ENCODE measurements at places on chromosomes 6 and 20.

DNA sequence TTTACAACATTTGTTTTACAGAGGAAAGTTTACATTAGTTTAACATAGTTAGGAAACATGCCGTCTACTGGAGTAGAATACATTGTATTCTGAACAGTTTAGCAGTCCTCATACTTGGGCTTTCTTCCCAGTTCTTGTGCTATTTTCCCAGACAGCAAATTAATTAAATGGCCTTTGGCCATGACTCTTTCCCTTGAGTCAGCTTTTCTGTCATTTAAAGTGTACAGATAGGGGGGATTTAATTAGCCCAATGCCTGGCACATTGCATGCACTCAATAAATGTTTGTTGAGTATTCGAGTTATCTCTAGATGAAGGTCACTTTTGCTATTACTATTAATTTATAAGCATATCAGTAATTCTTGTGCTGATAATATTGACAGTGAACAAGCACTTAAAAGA lies 1.6 kb downstream of the TMEM244 start:
- DNase-seq, result peak; percentile 56

DNA sequence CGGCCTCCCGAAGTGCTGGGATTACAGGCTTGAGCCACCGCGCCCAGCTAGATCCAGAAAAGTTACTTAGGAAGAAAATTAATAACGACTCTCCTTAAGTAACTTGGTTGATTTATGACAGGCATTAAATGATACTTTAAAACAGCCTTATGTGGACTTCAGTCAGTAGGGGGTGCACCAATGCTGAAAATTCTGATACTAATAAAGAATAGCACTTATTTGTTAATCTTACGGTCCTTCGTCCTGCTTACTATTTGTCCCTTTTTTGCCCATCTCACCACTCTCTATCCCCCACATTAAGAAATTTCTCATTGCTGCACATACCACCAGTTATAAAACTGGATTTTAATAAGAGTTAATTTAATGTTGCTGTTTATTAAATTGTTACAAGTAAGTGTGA lies 12.7 kb upstream of the PRELID3B start:
- DNase-seq, result no peak

GRCh38 chr6:56539527-56540105 lies 103.1 kb downstream of the DST start:
- DNase-seq, result no peak

DNA sequence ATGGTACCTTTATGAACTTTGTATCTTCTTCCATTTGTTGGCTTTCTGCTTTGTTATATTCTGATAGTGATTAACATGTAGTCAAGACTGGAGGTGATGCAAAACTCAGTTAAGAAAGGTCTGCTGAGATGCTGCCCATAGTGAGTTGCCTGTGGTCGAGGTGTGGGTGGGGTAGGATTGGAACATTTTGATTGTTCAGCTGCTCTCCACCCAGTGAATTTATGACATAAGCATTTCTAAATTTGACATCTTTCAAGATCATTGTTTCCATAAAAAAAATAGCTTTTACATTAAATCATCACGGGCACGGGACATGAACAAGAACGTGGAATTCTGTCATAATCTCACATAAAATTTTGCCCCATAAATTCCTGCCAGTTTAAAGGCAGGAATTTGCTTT lies 146.6 kb upstream of the POU3F2 start:
- DNase-seq, result no peak

DNA sequence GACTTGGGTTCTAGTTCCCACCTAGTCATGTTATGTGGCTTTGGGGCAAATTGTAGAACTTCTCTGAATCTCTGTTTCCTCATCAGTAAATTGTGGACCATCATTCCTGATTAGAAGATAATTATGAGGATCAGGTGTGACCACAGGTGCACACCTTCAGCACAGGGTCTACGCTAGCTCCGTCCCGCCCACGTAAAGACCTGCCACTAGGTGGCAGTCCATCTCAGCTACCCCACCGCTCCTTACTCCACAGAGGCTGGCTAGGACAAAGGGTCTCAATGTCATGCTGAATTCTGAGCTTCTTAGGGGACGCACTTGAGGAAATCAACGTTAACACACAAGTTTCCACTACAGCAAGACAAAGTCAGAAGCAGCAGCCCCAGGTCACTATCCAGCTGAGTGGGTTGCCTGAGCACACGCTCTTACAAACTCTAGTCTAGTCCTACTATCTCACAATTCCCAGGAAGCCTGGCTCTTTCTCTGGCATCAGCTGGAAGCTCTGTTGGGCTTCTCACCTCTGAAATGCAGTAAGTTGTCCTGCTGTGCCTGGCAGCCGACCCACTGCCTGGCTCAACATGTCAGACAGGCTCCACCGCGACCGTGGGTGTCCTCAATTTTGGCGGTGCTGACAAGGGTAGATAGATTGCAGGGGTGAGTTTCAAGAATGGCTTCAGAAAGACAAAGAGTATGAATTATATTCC lies 2.0 kb upstream of the PLCG1 start:
- no peak for DNase-seq

- DNase-seq, result peak; percentile 27
Observed at GRCh38 chr20:21156266-21156665, 30.4 kb downstream of the KIZ start.

DNA sequence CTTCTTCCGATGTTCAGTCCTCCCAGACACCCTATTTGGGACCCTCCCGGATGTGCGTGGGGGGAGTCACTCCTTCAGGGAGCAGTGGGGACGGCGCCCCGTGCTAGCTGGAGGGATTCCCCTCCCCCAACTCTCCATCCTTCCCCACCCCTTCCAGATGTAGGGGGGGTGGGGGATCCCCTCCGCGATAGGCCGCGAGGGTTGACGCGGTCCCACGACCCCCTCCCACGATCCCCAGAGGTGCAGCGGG lies 548 bp downstream of the GNL1 start:
- no peak for DNase-seq

DNA sequence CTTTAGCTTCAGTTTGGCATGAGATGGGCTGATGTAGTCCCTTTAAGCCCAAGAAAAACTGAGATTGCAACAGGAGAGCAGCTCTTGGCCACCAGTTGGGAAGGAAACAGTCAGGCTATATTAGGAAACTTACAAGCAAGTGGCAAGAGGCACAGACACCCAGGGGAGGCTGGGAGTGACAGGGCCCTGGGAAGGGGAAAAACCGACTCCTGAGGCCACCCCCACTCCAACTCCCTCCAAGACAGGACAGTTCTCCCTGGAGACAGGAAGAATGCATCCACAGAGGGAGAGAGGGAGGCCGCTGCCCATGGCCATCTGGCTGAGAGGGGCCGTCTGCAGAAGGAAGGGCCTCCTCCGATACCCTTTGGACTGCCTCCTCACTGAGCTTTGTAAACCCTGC lies 20.5 kb downstream of the JPH2 start:
- DNase-seq, result peak; percentile 37

DNA sequence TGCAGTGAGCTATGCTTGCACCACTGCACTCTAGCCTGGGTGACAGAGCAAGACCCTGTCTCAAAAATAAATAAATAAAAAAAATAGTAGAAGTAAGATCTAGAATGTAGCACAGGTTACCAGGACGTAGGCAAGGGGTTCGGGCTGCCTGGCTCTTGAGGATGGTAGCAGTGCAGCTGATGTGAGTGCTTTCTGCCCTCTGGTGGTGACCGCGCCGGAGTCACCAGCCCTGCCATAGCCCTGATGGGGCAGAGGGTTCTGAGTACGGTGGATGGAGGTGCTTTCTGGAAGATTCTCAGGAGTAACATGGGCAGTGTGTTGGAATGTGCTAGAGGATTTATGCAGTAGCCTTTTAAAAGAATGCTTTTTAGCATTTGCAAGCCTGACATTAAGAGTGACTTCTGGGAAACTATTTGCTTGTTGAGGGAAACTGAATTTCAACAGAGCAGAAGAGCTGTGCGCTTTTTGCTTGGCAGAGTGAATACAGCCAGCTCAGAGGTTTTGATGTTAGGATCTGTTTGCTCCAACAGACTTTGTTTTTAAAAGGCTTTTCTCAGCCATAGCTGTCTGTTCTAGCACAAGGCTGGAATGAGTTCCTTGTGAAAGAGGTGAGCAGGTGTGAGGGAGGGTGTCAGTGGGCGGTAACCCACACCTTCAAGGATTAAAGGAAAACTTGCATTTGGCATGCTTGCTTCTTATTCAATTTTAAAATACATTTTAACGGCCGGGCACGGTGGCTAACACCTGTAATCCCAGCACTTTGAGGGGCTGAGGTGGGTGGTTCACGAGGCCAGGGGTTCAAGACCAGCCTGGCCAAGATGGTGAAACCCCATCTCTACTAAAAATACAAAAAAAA lies 65.9 kb downstream of the PTPN1 start:
- peak; percentile 54 for DNase-seq

GRCh38 chr6:144460327-144461095 lies 175.4 kb downstream of the UTRN start:
- no peak for DNase-seq

- DNase-seq, result peak; percentile 17
Observed at GRCh38 chr20:13041574-13042457, 33.0 kb downstream of the SPTLC3 start.

DNA sequence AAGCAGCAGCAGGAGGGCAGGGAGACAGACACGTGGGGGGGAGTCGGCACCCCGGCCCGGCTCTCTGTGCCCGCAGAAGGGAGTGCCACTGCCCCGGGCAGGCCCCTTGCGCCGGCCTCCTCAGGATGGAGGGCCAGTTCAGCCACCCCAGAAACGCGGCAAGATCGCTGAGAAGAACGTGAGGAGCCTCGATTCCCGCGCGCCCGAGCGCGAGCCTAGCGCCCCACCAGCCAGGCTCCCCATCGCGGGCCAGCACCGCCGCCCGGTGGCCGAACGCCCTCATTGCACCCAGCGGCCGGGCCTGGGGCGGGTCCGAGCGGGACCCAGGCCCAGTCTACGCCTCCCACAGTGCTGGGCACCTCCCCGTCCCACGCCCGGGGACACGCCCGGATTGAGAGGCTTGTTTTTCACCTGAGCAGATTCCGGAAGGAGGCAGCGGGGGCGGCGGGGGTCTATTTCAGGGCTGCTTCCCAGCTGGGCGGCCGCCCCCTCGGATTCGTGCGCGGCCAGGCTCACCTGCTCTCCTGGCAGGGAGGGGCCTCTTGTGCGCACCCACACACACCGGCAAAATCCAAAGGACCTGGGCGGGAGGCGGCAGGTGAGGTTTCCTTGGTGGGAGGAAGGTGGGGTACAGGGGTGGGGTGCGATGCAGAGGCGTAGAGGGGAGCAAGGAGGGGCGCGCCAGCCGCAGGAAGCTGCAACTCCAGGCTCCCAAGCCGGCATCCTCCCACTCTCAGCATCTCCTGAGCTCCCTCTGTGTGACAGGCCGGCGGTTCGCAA lies 9.0 kb upstream of the GRM4 start:
- DNase-seq, result peak; percentile 19

- DNase-seq, result no peak
Observed at GRCh38 chr20:33655164-33655563, 7.0 kb upstream of the C20orf144 start.

DNA sequence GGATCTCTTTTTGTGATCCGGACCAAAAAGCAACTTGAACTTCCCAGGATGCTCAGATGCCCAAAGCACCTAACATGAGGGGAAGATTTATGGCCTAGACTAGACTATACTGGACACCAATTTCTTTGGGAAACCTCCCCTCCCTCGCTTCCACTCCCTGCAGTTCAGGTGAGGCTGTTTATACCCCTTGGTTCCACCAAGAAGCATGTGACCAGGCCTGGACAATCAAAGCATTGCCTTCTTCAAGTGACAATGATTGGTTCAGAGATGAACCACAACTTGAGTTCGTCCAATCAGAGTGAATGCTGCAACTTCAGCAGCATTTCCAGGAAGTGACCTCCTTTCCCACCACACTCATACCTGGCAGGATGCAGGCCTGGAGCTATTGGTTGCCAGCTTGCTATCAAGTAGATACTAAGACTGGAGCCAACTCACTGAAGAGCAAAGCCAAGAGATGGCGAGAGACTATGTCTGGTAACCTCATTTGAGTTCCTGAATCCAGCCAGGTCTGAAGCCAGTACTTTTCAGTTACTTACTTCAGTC lies 45.6 kb upstream of the SLC9A8 start:
- DNase-seq, result no peak

GRCh38 chr20:370151-370600 lies 10.4 kb upstream of the TRIB3 start:
- no peak for DNase-seq

- DNase-seq, result no peak
Observed at GRCh38 chr6:31112478-31112877, at the start of gene C6orf15. Gene C6orf15 (minus strand): TSS chr6:31112575. CDS start chr6:31112555, 20 bp downstream.

DNA sequence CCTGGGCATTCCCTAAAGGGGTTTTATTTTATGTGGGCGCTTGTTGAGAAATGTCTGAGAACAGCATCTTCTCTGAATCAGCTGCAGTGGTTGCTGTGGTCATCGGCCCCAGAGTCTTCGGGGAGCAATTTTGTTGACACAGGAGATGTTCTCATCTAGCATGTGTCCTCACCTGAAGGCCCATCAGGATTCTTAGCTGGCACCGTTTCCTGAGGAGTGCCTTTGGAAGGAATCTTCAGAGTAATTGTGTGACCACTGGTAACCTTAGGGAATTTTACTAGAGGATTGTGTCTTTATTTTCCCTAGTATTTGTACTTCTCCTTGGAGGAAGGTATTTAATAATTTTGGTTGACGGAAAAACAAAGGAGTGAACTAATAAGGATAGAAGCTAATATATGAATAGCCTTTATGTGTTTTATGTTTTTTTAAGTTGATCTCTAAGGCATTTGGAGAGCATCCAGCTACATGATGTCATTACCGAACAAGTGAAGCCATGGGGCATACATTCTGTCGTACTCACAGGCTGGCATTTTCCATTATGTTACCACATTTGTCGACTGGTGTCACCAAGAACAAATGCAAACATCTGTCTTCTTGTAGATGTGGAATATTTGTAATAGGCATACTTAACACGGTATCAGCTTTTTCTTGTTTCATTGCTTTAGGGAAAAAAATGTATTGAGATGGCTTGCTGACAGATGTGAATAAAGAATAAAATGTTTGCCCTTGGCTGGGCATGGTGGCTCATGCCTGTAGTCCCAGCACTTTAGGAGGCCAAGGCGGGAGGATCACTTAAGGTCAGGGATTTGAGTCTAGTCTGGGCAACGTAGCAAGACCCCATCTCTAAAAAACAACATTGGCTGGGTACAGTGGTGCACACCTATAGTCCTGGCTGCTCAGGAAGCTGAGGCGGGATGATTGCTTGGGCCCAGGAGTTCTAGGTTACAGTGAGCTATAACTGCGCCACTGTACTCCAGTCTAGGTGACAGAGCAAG lies 41.9 kb downstream of the TULP4 start:
- DNase-seq, result peak; percentile 51

DNA sequence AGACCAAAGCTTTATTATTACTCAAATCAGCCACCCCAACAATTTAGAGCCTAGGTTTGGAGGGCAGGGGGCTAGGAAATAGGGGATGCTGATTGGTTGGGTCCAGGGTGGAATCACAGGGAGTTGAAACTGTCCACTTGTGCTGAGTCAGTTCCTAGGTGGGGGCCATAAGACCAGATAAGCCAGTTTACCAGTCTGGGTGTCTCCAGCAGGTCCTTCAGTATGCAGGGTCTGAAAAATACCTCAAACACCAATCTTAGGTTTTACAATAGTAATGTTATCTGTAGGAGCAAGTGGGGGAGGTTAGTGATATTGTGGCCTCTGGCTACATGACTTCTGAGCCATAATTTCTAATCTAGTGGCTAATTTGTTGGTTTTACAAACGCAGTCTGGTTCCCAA lies 63.2 kb downstream of the UBR2 start:
- DNase-seq, result no peak

- no peak for DNase-seq
Observed at GRCh38 chr6:152180601-152181000, 373.1 kb downstream of the ESR1 start.

GRCh38 chr6:82588020-82588419 lies 224.4 kb downstream of the TPBG start:
- no peak for DNase-seq

Measured in astrocyte of the spinal cord (primary cell).